ENCODE measurements at places on chromosomes 6 and 20.

DNA sequence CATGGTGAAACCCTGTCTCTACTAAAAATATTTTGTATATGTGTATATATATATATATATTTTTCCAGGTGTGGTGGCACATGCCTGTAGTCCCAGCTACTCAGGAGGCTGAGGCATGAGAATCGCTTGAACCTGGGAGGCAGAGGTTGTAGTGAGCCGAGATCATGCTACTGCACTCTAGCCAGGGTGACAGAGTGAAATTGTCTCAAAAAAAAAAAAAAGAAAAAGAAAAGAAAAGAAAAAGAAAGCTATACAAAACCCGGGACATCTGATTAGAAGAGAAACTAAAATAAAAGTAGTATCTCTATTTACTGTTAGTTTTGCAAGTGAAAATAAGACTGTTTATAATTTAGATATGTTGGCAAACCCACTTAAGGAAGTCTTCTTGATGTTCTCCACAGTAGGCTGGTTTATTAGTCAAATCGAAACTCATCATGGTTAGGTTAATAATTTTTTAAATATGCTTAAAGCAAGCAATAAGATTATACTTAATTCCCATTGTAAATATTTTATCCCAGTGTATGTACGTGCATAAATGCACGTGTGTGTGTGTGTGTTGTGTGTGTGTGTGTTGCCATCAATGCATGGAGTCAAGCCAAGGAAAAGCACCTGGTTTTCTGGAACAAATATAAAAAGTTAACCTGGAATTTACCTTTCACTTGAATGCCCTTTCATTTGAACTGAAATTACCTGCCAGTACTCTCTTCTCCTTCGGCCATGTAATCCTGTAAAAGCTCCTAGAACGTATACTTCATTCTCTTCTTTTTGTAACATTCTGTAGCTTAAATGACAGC lies 7.1 kb downstream of the VNN2 start:
- H3K4me3 ChIP-seq = no peak overlapping the region
- no peaks in the 10 kb centered on the region for H3K4me1 ChIP-seq
- no peak overlapping the region for H3K27ac ChIP-seq
- no peaks in the 10 kb centered on the region for H3K27me3 ChIP-seq
- DNase-seq = no peak

DNA sequence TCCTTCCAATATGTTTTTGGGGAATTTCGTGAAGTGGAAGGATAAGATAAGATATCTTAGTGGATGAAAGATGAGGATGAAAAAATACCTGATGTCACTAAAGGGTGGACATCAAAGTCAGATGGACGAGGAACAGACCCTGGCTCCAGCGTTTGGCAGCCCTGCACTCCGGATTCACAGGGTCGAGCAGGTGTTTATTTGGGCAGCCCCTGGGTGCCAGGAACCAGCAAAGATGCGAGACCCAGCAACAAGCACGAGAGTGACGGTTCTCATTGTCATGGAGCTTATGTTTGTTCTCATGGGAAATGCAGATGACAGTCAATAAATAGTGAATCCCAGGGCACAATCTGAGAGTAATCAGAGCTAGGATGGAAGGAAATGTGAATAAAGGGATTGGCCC lies 131.1 kb downstream of the PHACTR3 start:
- no peak for DNase-seq
- H3K27ac ChIP-seq = no peak overlapping the region
- peaks cover 6% of the 10 kb centered on the region for H3K27me3 ChIP-seq
- no peak overlapping the region for H3K4me3 ChIP-seq
- H3K4me1 ChIP-seq = no peaks in the 10 kb centered on the region

GRCh38 chr6:5958921-5959320 lies 47.8 kb downstream of the NRN1 start:
- peaks cover 6% of the 10 kb centered on the region for H3K27me3 ChIP-seq
- H3K36me3 ChIP-seq = no peaks in the 10 kb centered on the region
- no peak overlapping the region for H3K4me3 ChIP-seq
- no peaks in the 10 kb centered on the region for H3K4me1 ChIP-seq
- DNase-seq = no peak

DNA sequence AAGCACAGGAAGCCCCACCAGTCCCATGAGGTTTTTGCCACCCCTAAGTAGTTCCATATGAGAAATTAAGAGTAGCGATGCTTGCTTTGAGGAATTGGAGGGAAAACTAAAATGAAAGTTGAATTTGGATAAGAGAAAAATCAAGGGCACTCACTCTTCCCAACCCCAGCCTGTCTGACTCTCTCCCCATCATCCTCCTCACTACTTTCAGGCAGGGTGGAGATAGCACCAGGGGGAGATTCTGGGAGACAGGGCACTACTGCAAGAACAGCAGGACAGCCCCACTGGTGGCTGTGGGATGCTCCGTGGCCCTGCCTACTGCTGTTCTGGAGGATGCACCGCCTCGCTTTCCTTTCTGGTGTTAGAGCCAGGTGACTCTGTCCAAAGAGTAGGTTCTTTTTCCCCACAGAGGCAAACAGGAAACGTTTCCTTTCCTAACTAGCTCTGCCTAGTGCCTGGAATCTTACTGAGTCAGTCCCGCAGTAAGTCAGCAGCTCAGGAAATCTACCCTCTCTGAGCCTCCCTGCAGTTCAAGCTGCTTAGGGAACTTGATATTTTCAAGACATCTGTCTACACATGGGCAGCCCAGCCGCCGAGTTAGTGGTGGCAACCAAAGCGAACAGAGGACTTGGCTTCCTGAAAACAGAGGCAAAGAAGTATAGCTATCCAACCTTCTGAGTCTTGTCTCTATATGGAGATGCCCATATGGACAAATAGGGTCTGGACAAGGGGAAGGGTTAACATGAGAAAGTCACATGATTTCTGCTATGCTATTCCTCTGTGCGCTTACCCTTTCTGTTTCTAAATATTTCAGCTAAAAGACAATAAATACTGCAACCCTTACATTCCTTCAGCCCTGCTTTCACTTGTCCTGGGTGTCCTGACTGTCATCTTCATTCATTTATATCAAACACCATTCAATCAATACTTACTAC lies 11.4 kb downstream of the HLA-E start:
- H3K27ac ChIP-seq = no peak overlapping the region
- peaks cover 4% of the 10 kb centered on the region for H3K4me1 ChIP-seq
- H3K36me3 ChIP-seq = no peaks in the 10 kb centered on the region
- DNase-seq = no peak
- H3K4me3 ChIP-seq = no peak overlapping the region
- no peaks in the 10 kb centered on the region for H3K27me3 ChIP-seq

DNA sequence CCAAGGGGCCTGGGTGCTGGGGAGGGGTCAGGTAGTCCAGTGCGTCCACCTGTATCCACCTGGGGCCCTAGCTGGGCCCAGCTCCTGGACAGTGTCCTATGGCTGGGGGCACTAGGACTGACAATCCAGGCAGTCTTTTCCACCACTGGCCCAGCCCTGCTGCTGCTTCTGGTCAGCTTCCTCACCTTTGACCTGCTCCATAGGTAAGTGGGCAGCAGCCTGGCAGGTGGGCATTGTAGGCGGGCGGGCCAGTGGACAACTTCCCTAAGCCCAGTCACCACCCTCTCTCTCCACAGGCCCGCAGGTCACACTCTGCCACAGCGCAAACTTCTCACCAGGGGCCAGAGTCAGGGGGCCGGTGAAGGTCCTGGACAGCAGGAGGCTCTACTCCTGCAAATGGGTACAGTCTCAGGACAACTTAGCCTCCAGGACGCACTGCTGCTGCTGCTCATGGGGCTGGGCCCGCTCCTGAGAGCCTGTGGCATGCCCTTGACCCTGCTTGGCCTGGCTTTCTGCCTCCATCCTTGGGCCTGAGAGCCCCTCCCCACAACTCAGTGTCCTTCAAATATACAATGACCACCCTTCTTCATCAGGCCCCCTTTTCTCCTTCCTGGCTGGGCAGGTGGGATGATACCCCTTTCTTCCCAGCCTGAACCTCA lies 584 bp downstream of the C20orf141 start:
- no peak for DNase-seq
- no peaks in the 10 kb centered on the region for H3K4me1 ChIP-seq
- H3K36me3 ChIP-seq = no peaks in the 10 kb centered on the region
- H3K4me3 ChIP-seq = no peak overlapping the region
- no peaks in the 10 kb centered on the region for H3K27me3 ChIP-seq

DNA sequence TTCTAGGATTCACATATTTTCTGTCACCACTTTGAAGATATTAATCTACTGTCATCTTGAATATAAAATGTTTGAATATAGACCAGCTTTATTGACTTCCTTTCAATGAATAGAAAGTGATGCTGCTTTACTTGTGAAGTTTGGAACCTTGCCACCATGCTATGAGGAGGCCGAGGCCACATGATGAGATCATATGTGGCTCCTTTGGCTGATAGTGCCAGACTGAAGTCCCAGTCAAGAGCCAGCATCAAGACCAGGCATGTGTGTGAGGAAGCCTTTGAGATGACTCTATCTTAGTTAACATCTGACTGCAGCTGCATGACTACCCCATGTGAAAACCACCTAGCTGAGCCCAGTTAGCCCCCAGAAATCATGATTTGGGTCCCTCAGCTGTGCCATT lies 169.5 kb downstream of the OTOR start:
- no peaks in the 10 kb centered on the region for H3K4me1 ChIP-seq
- no peak for DNase-seq
- H3K27me3 ChIP-seq = no peaks in the 10 kb centered on the region
- no peak overlapping the region for H3K27ac ChIP-seq
- no peak overlapping the region for H3K4me3 ChIP-seq

DNA sequence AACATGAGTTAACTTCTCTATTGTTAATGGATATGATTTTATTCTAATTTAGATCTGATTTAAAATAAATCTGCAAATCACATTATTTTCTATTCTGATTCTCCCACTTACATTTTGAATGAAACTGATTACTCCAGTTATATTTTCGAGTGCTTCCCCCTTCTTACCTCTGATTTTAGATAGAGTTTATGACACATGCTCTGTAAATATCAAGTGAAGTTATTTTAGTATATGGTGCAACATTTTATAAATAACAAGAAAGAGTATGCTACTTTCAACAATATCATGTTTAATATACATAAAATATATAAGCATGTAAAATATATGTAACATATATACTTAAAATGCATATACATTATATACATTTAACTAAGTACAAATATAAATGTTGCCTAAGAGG lies 38.9 kb downstream of the PLCB1 start:
- no peaks in the 10 kb centered on the region for H3K36me3 ChIP-seq
- no peaks in the 10 kb centered on the region for H3K27me3 ChIP-seq
- H3K27ac ChIP-seq = no peak overlapping the region
- H3K4me3 ChIP-seq = no peak overlapping the region
- no peaks in the 10 kb centered on the region for H3K4me1 ChIP-seq

DNA sequence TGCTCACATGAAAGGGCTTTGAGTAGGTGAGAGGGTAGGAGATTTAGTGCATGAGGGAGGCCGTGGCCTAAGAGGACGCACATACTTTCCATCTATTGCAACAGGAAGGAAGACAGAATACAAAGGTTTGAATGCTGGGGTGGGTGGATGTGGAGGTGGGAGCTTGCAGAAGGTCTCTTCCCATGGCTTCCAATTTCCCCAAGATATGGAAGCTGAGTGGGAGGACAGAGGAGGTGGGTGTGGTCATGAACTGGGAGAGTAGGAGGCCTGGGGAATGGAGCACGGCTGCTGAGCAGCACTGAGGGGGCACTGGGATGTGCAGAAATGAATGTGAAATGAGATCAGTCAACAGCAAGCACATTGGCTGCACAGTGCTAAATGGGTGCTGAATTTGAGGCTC lies 70.3 kb downstream of the SCML4 start:
- peaks cover 36% of the 10 kb centered on the region for H3K27me3 ChIP-seq
- no peaks in the 10 kb centered on the region for H3K36me3 ChIP-seq
- H3K27ac ChIP-seq = no peak overlapping the region
- H3K4me3 ChIP-seq = no peak overlapping the region
- DNase-seq = no peak
- no peaks in the 10 kb centered on the region for H3K4me1 ChIP-seq

- no peaks in the 10 kb centered on the region for H3K36me3 ChIP-seq
- no peaks in the 10 kb centered on the region for H3K4me1 ChIP-seq
- no peak within 1 kb of the TSS for H3K27ac ChIP-seq
- H3K27me3 ChIP-seq = no peaks in the 10 kb centered on the region
- DNase-seq = no peak
Observed at GRCh38 chr20:45306431-45306982, at the start of gene RBPJL. Gene RBPJL (plus strand): TSS chr20:45306840. CDS start chr20:45306923, 83 bp downstream.

- no peaks in the 10 kb centered on the region for H3K36me3 ChIP-seq
- no peak overlapping the region for H3K27ac ChIP-seq
- H3K4me3 ChIP-seq = no peak overlapping the region
- no peak for DNase-seq
Observed at GRCh38 chr6:73943411-73943810, 247.4 kb downstream of the CD109 start.

- peak overlapping the region; percentile 84 for H3K27ac ChIP-seq
- no peaks in the 10 kb centered on the region for H3K36me3 ChIP-seq
- no peaks in the 10 kb centered on the region for H3K4me1 ChIP-seq
Observed at GRCh38 chr6:140105857-140106256, 731.4 kb upstream of the CITED2 start.

GRCh38 chr20:49575551-49576060 lies 7.7 kb upstream of the PTGIS start:
- no peak overlapping the region for H3K4me3 ChIP-seq
- no peak overlapping the region for H3K27ac ChIP-seq
- no peaks in the 10 kb centered on the region for H3K27me3 ChIP-seq
- H3K36me3 ChIP-seq = no peaks in the 10 kb centered on the region
- no peak for DNase-seq

GRCh38 chr20:3674995-3675900 lies 6.6 kb downstream of the ADAM33 start:
- H3K27me3 ChIP-seq = peaks cover 6% of the 10 kb centered on the region
- DNase-seq = no peak
- no peak overlapping the region for H3K4me3 ChIP-seq
- H3K36me3 ChIP-seq = 0 out of 2 replicates have a peak, but pooled peaks cover 2% of the 10 kb centered on the region

DNA sequence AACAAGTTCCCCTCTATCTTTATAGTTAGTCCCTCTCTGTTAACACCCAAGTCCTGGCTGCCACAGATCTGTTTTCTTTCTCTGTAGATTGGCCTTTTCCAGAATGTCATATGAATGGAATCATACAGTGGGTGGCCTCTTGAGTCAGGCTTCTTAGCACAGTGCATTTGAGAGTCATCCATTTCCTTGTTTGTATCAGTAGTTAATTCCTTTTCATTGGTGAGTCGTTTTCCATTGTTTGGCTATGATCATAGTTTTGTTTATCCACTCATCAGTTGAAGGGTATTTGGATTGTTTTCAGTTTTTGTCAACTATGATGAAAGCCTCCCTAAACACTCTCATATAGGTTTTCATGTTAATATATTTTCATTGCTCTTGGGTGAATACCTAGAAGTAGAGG lies 248.3 kb downstream of the ARID1B start:
- H3K4me1 ChIP-seq = peaks cover 12% of the 10 kb centered on the region
- no peak overlapping the region for H3K27ac ChIP-seq
- H3K36me3 ChIP-seq = no peaks in the 10 kb centered on the region
- no peak overlapping the region for H3K4me3 ChIP-seq

- H3K36me3 ChIP-seq = no peaks in the 10 kb centered on the region
- no peak overlapping the region for H3K4me3 ChIP-seq
- no peaks in the 10 kb centered on the region for H3K27me3 ChIP-seq
Observed at GRCh38 chr20:48851579-48851978, 23.8 kb upstream of the PREX1 start.

- H3K27ac ChIP-seq = no peak overlapping the region
- H3K4me1 ChIP-seq = no peaks in the 10 kb centered on the region
- no peak for DNase-seq
- no peaks in the 10 kb centered on the region for H3K27me3 ChIP-seq
- no peak overlapping the region for H3K4me3 ChIP-seq
- no peaks in the 10 kb centered on the region for H3K36me3 ChIP-seq
Observed at GRCh38 chr20:57801581-57801980, 91.8 kb upstream of the PMEPA1 start.

- H3K4me3 ChIP-seq = no peak within 1 kb of the TSS
- DNase-seq = no peak
- H3K27me3 ChIP-seq = no peaks in the 10 kb centered on the region
- no peak within 1 kb of the TSS for H3K27ac ChIP-seq
- H3K36me3 ChIP-seq = no peaks in the 10 kb centered on the region
Observed at GRCh38 chr6:166586424-166587156, at the start of gene RAMACL. Gene RAMACL (minus strand): TSS chr6:166586678. CDS start chr6:166586477, 201 bp downstream.

All from Panc1 (cell line).